T-helper 2 cell (primary cell): ENCODE measurements at places on chromosomes 7 and 10.

GRCh38 chr7:112282476-112283188, 76.1 kb downstream of the ZNF277 start:
- no peak for DNase-seq

- DNase-seq, result peak; percentile 26
These were observed 59.9 kb upstream of the RHEB start for GRCh38 chr7:151579644-151580043.

- DNase-seq, result no peak
These were observed 56.2 kb upstream of the TM9SF3 start for GRCh38 chr10:96642973-96643372.

DNA sequence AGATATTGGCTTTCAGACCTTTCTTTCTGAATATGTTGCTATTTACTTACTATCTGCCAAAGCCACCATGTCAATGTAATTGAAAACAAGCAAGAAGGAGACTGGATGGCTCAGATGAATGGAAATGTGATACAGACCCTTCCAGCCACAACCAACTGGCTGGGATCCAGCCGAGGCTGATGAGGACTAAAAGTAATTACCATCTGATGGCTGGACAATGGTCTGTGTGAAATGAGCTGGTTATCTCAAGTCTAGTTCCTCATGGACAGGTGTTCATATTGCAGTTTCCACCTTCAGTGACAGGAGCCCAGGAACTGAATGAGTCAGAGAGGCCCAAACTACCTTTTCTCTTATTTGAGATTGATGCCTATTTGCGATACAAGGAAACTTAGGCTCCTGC, 267.5 kb downstream of the GATA3 start:
- DNase-seq, result no peak

DNA sequence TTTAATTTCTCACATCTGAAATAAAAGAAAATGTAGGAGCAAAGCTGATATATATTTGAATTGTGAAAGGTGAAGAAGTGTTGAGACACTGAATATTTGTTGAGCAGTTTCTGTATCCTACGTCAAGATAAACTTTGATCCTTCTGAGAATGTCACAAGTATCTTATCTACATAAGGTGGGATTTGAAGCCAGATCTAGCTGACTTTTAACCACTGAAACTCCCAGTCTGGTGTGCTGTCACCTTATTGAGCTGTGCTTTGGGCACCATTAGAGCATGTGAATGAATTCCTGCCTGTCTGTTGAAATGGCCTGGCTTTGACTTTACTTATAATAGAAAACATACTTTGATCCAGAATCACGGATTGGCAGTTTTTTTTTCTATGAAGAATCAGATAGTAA, 15.2 kb downstream of the GPR141 start:
- DNase-seq, result no peak

DNA sequence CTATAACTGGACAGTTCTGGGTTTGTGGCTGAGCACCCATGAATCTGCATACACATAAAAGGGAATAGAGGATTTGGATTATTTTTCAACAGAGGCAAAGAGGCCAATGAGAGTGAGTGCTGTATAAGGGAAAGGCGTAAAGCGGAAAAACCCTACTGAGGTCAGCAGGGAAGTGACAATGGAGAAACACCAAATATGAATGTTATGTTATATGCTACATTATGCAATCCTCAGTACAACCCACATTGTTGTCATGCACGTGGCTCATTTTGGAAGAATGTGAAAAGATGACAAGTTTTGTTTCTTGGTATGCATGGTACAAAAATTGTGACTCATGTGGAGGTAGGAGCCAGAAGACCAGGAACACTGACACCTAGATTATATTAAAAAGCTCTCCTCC, 113.6 kb upstream of the AMPH start:
- DNase-seq, result no peak
